Suppressor macrophage (primary cell): ENCODE measurements at places on chromosomes 12 and 14.

DNA sequence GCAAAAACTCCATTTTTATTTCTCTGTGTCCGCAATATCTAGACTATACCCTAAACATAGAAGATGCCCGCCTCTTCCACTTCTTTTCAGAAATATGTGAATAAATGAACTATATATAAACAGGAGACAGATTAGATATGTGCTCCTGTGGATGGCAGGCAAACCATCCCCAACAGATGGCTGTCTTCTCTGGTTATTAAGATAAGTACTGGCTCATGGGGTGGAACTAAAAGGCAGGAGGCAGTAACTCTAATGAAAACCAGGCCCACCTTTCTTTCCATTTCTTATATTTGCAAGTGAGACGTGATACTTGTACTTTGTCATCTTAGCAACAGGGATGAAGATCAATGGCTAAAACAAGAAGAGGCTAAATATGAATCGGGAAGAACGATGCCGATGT, 20.2 kb downstream of the E2F7 start:
- no peak for DNase-seq

GRCh38 chr12:88781909-88782308, 201.6 kb upstream of the KITLG start:
- DNase-seq: no peak

DNA sequence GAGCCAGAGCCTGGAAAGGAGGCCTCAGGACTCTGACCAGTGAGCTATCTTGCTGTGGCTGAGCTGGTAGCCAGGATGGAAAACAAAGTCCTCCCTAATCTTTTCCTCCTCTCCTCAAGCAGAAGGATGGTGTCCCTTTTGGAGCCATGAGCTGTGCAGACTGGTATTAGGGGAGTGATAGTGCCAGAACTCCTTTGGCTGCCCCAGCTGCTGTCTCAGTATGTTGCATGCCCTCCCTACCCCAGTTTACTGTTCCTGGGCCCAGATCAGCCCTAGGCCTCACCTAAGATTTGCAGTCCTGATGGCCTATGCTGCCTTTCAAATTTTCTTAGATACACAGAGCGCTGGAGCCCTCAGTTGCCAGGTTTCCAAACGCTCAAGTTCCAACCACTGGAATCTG, 150.3 kb upstream of the ALG10B start:
- DNase-seq: no peak

GRCh38 chr14:89849931-89850330, 104.6 kb downstream of the EFCAB11 start:
- no peak for DNase-seq

DNA sequence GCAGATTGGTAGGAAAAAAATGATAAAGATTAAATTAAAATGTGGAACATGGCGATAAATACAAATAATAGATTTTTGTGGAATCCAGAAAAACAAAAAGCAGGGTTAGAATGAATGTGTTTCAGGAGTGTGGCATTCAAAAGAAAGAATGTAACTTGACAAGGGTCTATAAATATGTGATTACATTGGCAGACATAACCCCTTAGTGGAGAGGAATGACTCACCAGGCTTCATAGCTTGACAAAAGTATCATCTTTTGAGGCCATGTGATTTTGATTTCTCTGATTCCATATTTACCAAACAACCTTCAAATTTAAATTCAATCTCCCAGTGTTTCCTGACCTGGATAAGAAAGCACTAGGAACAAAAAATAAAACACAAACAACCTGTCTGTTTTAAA, 24.4 kb upstream of the MGST1 start:
- DNase-seq: no peak

DNA sequence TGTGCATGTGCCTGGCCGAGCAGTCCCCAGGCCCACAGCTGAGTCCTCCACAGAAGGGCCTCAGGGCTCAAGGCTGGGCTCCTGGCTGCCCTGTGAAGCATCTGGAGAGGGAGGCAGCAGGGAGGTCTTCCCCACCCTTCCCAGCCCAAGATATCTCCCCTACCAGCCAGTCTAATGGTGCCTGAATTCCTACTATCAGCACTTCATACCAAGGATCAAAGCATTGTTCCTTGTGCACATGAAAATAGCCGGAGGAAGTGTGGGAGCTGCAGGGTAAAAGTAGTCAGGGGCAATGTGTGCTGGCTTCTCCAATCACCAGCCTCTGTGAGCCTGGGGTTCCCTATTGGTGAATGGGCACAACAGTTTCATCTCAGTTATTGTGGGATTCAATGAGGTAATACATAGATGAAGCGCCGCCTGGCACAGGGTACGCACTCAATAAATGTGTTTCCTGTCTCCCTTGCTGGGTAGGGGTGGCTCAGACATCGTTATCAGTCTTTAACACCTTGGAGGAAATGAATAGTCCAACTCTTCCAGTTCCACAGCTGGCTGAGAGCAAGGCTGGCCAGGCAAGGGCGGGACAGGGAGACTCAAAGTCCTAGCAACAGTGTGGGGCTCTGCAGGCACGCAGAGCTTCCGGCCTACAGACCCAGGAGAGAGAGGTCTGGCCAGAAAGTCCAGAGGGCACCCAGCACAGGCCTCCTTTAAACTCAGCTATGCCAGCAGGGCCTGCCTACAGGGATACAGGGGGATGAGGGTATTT, 39.1 kb upstream of the PNMA1 start:
- DNase-seq: peak; percentile 70

- no peak for DNase-seq
Measured at GRCh38 chr14:61202124-61202523, 79.0 kb downstream of the TMEM30B start.

- no peak for DNase-seq
Measured at GRCh38 chr14:99015833-99016232, 256.2 kb downstream of the BCL11B start.

- no peak for DNase-seq
Measured at GRCh38 chr12:52246720-52247621, 13.9 kb downstream of the KRT7 start.

DNA sequence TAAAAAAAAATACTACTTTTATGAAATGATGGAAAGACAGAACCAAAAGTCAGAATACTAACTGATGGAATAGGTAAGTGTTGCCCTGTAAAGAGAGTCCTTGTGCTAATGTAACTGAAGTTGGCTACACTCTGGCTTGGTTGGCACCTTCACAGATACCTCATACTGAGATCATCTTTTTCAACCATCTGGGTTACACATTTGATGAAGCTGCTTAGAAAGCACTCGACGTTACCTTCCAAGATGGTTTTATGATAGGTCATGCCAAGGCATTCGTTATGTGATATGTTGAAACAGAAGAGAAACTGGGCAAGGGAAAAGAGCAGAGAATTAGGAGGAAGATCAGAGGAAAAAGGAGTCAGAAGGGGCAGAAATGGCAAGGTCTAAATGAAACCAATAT, 203.8 kb downstream of the ADAMTS20 start:
- no peak for DNase-seq

- DNase-seq: no peak
Measured at GRCh38 chr14:99521176-99522024, 40.2 kb downstream of the CCNK start.
